ENCODE measurements at places on chromosomes 5 and 9.

GRCh38 chr9:38181232-38181631, 112.2 kb upstream of the SHB start:
- DNase-seq: no peak

DNA sequence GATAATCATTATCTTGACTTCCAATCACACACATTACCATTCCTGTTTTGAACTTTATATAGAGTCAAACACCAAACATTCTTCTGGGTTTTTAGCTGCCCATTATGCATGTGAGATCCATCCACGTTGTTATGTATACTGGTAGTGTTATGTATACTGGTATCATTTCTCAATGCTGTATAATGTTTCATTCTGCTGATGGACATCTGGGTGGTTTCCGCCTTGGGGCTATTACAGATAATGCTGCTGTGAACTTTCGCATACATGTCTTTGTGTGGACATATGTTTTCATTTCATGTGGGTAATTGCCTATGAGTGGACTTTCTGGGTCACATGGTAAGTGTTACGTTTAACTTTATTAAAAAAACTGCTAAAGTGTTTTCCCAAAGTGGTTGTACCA, 217.8 kb upstream of the EFNA5 start:
- DNase-seq: no peak

DNA sequence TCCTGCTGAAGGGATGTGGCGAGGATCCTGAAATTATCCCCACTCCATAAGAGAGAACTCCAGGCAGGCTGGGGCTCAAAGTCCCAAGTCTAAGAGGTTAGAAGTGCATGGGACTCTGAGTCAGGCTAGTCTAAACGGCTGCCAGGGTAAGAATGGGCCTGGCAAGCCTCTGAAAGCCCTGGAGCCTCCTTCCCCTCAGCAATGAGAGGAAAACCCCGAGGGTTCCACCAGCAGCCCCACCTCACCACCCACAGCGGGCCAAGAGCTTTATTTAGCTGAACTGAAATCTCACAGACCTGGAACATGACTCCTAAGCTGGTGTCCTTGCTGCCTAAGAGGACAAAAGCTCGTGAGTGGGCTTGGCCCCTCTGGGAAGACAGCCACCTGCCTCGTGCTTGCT, 135.5 kb downstream of the SEC61B start:
- DNase-seq: no peak

GRCh38 chr5:35294976-35295375, 64.7 kb upstream of the PRLR start:
- no peak for DNase-seq

- DNase-seq: no peak
Observed at GRCh38 chr9:75962662-75963036, 72.2 kb downstream of the PCSK5 start.

GRCh38 chr5:56745864-56746263, 69.5 kb upstream of the MAP3K1 start:
- no peak for DNase-seq

DNA sequence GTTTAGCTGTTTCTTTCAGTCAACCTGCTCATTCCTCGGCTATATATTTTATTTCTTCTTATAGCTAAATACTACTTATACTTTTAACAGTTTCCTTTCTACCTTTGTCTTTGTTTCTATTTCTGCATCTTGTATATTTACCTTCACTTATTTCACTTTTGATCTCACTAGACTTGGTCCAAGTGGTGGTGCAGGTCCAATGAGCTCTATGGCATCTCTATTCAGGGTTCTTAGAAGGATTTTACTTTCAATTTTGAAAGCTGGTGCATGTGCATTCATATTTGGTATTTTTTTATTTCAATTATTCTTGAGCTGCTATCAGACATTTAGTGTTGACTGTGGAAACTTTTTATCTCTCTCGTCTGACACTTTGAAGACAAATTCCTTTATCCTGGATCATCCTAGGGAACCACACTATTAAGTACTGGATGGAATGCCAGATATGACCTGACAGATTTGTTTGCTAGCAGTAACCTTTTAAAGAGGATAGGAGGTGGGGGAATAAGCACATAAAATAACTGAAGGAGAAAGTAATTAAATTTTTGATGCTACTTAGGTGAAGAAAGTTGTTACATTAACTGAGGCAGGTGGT, 123.1 kb upstream of the PJA2 start:
- DNase-seq: no peak

DNA sequence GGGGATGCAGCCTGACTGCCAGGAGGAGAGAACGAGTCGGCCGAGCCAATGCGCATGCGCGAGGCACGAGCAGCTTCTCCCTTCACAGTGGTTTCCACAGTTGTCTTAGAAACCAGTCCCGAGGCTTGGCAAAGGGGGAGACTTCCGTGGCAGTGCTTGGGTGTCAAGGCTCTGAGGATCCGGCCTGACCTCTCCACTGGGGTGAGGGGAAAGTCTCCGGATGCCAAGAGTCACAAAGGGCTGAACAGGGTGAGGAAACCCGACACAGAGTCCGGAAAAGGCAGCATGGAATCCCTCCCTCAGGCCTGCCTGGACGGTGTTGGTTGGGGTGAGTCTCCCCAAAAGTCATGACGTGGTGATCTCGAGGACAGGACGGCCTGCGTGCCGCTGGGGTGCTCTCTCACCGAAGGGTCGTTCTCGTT, 475.5 kb downstream of the SPATA31A7 start:
- DNase-seq: no peak

- no peak for DNase-seq
Observed at GRCh38 chr5:78518365-78519197, 130.0 kb downstream of the LHFPL2 start.

- no peak for DNase-seq
Observed at GRCh38 chr9:19650312-19650711, 138.5 kb downstream of the SLC24A2 start.

- no peak for DNase-seq
Observed at GRCh38 chr5:31645420-31646081, 6.6 kb downstream of the PDZD2 start.

GRCh38 chr5:1330847-1331831, 13.8 kb downstream of the CLPTM1L start:
- DNase-seq: no peak

DNA sequence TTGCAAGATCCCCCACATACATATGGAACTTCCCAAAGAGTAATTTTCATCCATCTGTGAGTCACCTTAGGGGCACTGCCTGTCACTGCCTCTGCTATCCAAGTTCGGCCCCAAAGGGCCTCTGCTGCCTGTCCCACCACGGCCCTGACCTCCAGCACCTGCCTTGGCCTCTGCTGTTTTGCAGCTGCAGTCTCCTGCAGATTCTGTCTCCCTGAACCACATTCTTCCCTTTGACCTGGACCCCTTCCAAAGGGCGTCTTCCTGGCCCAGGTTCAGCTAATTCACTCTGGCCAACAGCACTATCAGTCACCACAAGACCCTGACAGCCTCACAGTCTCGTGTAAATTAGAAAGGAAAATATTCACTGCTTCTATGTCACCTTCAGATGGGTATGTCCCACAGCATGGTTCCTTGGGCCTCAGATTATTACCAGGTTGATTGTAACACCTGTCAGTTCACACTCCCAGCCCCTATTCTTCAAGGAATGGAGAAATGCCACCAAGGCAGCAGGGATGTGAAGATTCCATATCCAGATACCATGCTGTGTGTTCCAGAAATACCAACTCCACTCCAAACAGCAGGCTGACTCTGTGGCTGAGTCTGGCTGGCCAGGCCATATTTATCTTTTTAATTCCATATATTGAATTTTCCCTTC, 479.3 kb downstream of the ARHGEF28 start:
- DNase-seq: no peak

DNA sequence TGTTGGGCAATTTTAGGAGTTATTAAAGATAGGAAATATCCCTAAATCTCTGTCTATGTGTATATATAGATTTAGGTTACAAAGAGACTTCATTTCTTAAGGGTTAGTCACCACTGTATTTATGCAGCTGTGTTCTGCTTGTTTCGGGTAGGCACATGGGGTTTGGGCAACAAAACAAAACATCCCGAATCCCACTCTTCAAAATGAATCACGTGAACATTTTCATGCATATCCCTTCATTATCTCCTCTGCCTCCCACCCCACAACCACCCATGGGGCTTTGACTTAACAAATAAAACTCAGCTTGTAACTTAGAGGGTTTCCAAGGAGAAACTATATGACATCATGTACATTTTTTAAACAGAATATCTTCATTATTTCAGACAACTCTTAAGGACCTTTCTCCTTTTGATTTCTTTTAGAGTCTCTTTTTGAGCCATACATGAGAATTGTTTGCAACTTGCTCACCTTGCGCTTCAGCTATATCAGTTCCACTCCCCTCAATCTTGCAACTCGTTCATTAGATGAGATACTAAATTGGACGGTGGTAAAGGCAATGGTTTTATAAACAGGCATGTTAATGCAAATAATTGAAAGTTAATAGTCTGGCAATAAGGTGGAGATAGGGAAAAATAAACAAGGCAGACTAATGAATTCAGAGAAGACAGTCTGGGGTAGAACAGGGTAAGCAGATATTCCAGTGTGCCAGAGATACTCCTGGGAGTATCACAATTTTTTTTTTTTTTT, 136.7 kb downstream of the CD180 start:
- no peak for DNase-seq

DNA sequence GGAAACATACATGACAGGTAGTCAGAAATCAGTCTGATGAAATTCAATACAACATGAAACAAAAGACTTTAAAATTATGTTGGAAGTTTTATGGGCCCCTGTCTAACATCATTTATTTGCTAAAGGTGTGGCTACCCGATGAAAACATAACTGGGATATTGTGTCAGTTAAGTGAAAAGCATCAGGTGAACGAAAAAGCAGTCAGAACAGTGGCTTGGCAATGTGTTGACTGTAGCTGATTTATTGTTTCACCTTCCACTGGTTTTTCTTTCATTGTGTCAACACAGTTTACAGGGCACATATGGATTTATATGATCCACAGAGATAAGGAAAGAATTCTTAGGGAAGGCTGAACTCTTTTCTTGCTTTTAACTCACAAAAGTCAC, 429.6 kb upstream of the ZNF608 start:
- no peak for DNase-seq

DNA sequence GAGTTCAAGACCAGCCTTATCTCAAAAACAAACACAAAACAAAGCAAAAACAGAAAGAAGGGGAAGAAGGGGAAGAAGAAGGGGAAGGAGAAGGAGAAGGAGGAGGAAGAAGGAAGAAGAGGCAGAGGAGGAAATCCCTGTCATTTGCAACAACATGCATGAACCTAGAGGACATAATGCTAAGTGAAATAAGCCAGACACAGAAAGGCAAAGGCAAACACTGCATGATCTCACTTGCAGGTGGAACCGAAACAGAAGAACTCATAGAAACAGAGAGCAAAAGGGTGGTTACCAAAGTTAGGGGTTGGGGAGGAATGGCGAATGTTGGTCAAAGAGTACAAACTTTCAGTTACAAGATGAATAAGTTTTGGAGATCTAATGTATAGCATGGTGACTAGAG, 135.4 kb downstream of the UGCG start:
- DNase-seq: no peak

All from left kidney (tissue), 8 donors.